Activated T-helper 2 cell treated with anti-CD3 and anti-CD28 coated beads, Interferon-gamma antibody, Interleukin-2, Interleukin-4, amounts not matched to agents 10 μg/mL and 5 μg/mL and 100 μg/mL, durations not matched to agents 14 hours and 24 hours and 36 hours (primary cell): ENCODE measurements at places on chromosomes 6 and 20.

DNA sequence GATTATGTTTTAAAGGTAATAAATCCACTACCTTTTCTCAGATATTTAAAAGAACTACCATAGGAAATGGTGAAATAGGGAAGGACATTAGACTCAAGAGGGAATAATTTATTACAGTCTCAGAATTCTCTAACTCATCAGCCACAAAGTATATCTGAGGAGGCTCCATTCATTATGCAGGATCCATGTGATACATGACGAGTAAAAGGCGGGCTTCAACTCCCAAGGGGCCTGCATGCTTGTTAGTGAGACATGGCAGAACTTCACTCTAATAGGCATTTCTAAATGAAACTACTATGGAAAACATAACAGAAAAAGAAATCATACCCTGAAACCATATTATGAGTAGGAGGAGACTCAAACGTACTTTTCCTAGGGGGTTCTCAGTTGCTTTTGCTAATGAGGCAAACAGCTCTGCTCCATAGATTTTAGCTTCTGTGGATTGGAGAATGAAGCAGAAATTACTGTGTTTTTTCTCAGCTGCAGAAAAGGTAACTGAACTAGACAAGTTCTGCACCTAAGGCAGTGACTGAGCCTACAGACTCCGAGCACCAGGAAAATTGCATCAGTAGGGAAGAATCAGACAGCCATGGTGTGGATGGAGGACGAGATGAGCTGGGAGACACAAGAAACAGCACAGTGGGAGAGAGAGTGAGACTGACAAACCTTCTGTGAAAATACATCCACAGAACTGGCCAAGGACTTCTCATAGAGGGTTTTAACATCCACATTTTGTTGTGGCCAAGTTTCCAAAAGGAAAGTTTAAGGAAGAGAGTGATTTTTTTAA is 254.6 kb upstream of the PRDM1 start:
- DNase-seq: no peak

DNA sequence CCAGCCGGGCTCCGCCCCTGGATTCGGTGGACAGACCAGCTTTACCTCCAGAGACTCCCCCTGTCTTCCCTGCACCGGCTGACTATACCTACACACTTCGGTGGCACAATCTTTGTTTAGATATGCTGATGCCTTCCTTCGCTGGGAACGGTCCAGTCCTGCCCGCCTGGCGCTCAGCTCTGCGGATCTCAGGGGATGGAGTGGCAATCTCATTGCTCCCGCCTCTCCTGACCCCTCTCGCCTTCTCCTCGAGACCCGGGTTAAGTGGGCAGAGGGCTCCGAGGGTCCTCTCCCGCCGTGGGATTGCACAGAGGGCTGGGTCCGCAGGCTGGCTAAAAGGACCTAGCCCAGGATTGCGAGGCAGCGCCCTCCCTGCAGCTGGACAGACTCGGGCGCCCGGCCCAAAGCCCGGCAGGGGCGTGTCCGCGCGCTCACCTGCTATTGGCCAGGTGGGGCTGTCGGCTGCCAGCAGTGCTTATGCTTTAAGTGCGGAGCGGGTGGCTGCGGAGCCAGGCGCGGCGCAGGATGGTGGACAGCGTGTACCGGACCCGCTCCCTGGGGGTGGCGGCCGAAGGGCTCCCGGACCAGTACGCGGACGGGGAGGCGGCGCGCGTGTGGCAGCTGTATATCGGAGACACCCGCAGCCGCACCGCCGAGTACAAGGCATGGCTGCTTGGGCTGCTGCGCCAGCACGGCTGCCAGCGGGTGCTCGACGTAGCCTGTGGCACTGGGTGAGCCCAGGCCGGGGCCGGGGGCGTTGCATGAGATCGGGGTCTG is at the start of gene GNMT:
TSS of gene GNMT (plus strand) at position 512 of the 777 bp plus-strand sequence. CDS start at position 526, 14 bp downstream.
- DNase-seq: no peak

GRCh38 chr6:111805511-111806164 is 67.6 kb downstream of the FYN start:
- no peak for DNase-seq

GRCh38 chr6:124223611-124224345 is 420.1 kb downstream of the NKAIN2 start:
- no peak for DNase-seq

DNA sequence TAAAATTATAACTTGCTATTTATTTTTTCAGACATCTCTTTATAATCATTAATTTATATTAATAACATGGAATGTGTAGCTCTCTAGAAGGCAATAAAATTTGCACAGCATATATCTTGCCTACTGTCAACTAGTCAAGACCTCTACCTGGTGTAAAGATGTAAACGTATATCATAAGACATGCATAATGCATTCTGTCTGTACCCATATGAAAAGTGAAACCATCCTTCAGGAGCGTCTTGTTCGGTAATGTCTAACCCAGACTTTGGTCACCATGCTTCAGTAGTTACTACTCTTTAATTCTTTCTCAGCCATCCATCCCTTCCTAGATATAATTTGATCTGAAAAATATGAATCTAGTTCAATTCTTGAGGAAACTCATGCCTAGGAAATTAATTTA is 21.0 kb downstream of the CEP43 start:
- no peak for DNase-seq

DNA sequence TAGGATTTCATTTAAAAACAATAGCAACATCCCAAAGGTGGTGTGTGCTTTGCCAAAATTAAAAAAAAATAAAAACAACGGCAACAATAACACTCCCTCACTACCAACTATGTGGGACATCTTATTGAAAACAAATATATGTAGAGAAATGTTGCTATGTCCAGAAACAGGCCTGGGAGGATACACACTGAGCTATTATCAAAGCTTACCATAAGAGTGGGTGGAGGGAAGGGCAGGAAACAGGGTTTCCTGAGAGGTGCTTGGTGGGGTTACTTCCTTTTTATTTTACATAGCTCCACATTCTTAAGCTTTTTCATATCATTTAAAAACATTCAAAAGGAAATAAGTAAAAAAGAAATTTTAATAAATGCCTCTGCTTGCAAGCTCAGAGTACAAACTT is 150.0 kb upstream of the RIPOR2 start:
- DNase-seq: no peak

- peak; percentile 30 for DNase-seq
These were observed 89.6 kb upstream of the NHSL1 start for GRCh38 chr6:138588805-138589434.

- no peak for DNase-seq
These were observed 21.7 kb downstream of the TMC2 start for GRCh38 chr20:2557873-2558580.

DNA sequence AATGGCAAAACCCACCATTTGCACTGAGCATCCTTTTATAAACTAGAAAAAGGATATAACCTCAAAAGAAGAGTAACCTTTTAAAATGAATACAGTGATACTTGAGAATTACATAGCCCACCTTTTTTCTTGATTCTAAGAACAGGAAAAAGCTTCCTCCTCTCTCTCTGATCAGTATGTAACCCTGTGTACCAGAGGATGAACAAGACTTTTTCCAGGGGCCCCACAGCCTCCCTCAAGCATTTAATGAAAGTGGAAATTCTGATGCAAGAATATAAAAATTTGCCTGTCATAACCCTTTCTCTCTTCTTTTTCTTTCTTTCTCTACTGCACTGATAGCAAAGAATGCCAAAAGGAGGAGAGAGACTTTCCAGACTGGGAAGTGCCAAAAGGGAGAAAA is 64.2 kb upstream of the BTN3A2 start:
- no peak for DNase-seq

GRCh38 chr6:76004202-76004601 is 68.3 kb downstream of the IMPG1 start:
- DNase-seq: no peak

DNA sequence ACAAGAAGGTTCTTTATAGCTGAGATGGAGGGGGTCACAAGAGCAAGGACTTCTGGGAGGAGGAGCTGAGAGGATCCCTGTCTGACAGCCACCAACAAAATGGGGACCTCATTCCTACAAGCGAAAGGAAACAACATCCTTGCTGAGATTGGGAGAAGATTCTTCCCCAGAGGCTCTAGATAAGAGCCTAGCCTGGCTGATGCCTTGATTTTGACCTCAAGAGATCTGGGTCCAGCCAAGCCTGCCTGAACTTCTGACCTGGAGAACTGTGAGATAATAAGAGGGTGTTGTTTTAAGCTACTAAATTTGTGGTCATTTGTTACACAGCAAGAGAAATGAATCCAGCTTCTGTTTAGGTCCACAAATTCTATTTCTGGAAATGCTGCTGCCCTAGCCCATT is 75.4 kb upstream of the SLC4A11 start:
- DNase-seq: no peak

GRCh38 chr6:30814146-30815040 is 69.9 kb upstream of the DDR1 start:
- no peak for DNase-seq

DNA sequence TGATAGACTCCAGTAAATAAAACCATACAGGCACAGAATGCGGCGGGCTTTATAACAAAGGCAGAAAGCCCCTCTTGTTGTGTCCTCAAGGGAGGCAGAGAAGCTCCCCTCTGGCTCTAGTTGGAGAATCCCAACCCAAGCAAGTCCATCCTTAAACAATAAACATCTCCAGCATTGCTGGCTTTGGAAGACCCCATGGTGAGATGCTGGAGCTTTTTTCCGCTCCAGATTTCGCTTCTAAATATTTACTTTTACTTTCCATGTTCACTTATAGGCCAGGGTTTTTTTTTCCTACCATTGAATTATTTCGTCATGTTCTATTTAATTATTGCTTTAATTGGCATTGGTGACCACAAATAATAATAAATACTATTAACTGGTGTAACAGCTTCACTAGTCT is 176.2 kb downstream of the MTHFD1L start:
- DNase-seq: no peak

DNA sequence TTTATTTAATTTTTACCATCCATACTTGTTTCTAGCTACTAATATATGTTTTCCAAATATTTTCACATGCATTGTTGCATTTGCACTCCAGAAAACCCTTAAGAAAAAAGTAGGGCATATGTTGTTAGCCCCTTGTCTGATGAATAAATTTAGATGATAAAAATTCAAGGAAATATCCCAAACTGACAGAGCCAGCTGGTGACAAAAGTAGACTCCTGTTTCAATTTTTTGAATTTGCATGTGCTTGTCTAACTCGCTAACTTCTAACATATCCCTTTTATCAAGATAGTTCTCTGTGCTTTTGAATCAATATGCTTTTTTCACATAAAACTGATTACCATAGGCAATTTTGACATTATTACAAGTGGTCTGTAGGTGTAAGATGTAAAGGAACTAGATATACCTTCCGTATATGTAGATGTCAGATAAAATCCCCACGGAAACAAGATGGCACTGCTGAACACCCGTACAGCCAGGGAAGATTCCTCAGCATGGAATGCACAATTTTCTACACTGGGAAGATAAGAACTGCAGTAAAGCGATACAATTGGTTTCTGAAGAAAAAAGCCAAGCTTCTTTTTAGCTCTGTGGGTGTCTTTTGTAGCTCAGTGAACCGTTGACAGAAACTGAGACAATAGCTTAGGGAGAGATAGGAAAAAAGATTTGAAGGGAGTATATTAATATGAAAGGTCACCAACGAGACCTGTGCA is 437.6 kb upstream of the RNF217 start:
- DNase-seq: no peak

- no peak for DNase-seq
These were observed 6.4 kb upstream of the MPC1 start for GRCh38 chr6:166389119-166389518.

GRCh38 chr6:35590622-35591066 is 77.9 kb upstream of the TULP1 start:
- DNase-seq: no peak

GRCh38 chr6:139349464-139350020 is 24.9 kb downstream of the CITED2 start:
- no peak for DNase-seq

DNA sequence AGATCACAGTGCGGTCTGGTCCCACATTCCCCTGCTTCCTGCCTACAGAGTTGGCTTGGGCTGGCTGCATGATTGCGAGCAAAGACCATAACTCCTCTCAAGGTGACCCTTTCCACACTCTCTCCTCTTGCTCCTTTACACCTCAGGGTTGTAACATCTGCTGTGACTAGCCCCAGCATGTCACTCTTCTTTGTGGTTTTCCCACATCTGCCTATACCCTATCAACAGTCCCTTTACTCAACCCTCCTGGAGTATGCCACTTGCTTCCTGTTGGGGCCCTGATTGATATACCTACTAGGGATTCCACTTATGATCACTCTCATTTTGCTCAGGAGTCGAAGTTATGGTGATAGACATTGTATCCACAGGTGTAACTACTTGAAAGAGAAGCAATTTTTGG is 58.9 kb upstream of the SGK1 start:
- no peak for DNase-seq

- no peak for DNase-seq
These were observed 2.0 kb downstream of the TRAF3IP2 start for GRCh38 chr6:111603685-111604084.

GRCh38 chr20:48236000-48236970 is 451.0 kb upstream of the SULF2 start:
- DNase-seq: no peak

DNA sequence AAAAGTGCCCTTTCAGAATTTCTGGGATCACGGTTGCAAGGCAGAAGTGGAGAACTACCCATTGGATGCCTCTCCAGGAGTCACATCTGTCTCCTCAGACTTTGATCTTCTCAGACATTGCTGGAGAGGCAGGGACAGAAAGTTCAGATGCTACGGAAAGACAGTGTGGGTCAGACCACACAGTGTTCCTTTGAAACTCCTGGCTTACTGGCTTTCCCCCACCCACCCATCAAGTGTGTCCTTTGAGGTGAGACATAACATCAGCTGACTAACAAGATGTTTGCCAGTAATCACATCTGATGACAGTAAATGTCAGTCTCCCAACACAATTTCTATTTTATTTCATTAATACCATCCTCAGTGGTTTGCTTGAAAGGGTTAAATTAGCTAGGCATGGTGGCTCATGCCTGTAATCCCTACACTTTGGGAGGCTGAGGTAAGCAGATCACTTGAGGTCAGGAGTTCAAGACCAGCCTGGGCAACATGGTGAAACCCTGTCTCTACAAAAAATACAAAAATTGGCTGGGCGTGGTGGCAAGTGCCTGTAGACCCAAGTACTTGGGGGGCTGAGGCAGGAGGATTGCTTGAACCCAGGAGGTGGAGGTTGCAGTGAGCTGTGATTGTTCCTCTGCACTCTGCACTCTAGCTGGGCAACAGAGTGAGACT is 67.2 kb upstream of the SNX9 start:
- no peak for DNase-seq

DNA sequence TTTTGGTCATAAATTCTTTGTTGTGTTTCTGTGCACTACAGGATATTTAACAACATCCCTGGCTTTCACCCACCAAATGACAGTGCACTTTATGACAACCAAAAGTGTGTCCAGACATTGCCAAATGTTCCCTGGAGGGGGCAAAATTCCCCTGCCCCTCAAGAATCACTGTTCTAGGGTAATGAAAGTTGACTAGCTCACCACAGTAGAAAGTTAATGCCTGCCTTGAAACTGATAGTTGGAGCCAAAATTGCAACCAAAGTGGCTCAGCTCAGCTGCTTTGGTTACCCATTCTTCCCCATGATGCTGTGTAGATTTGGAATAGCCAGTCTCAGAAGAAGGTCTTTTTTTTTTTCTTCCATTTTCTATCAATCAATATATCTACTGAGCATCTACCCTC is 150.6 kb downstream of the RALGAPA2 start:
- no peak for DNase-seq
